Osteoblast (primary cell): ENCODE measurements at places on chromosomes 6 and 20. TPM values are rescaled to one million over a fixed set of nuclear protein-coding genes. Genes with fewer than 3 reads are reported as not detected.

SAMD10 gene
- total RNA-seq: 0.59 and 1.4 TPM in 2 replicates

GRCh38 chr20:12827816-12828385 is 180.9 kb upstream of the SPTLC3 start:
- DNase-seq: no peak

- no peak for DNase-seq
Measured at GRCh38 chr6:105562027-105562426, 159.1 kb upstream of the PREP start.

DNA sequence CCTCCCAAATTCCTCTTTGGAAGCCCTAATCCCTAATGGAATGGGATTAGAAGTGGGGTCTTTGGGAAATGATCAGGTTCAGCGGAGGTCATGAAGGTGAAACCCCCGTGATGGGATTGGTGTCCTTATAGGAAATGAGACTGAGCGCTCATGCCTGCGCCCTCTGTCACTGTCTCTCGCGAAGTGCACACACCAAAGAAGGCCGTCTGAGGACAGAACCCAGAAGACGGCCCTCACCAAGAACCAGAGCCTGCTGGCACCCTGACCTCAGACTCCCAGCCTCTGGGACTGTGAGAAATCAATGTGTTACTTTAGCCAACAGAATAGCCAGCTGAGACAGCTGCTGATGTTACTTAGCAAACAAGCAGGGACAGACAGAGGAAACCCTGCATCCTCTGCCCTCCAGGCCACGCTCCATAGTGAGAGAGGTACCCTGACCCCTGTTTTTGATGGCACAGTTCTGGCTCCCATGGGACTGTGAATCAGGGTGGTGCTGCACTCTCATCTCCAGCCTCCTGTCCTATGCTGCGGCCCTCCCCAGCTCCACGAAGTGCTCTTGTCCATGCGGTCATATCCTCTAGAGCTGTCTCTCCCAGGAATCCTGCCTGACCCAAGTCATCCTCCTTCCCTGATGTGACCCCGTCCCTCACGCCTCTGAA is 369.3 kb downstream of the ZFAND3 start:
- DNase-seq: no peak

DNA sequence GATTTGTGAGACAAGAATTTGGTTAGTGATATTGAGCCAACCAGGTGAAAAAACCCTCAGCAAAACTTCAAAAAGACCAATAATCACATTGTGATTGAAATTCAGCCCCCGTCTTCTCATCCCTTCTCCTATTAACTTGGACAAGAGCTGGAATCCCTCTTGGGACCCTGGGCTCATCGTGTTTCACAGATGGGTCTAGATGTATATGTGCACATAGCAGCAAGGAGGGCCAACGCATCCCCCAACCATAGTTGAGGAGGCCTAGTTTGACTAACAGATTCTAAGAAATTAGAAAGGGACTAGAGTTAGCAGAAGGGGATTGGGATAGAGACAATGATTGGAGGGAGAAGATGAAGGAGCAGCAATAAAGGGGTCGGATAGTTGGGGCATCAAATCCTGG is 19.8 kb upstream of the LRFN2 start:
- no peak for DNase-seq

FAM209A gene
- under 0.01 TPM in 1 of 2 replicates, not detected in the other for total RNA-seq

GSTA2 gene
- not detected in 2 replicates for total RNA-seq

ADGRB3 gene
- not detected in 2 replicates for total RNA-seq

DNA sequence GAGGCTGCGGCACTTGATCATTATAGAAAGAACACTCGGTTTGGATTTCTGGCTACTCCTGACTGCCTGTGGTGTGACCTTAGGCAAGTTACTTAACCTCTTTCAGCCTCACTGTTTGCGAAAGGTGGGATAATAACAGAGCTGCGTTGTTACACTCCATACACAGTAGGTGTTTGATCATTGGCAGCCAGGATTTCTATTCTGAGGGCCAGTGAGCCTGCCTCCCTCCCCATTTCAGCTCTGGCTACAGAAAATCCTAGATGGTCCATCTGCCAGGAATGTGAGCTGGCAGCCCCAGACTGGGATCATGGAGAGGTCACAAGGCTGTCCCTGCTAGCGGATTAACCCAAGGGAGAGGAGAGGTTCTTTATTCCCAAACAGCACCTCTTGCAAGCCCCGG is 2.7 kb downstream of the KCNB1 start:
- no peak for DNase-seq

- peak; percentile 76 for DNase-seq
Measured at GRCh38 chr6:119533603-119534279, 184.2 kb upstream of the MAN1A1 start.

DOK5 gene
- 12.7 and 14.1 TPM in 2 replicates for total RNA-seq

DNA sequence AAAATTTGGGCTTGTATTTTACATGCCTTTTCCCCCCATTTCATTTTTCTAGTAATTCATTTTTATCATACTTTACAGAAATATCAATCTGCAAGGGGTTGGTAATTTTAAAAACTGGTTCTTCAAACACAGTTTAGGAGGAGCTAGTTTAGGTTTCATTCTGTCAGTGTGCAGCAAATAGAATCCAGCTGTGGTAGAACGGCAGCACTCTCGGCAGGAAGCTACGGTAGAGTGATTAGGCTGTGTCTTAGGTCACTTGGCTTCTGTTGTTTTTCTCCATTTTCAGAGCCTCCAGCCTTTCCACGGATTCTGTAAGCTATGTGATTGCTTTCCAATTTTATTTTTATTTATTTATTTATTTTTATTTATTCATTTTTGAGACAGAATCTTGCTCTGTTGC is 32.7 kb downstream of the TLDC2 start:
- DNase-seq: no peak

GRCh38 chr6:41607736-41608135 is 30.5 kb upstream of the MDFI start:
- peak; percentile 30 for DNase-seq

MUC22 gene
- not detected in 2 replicates for total RNA-seq

DNA sequence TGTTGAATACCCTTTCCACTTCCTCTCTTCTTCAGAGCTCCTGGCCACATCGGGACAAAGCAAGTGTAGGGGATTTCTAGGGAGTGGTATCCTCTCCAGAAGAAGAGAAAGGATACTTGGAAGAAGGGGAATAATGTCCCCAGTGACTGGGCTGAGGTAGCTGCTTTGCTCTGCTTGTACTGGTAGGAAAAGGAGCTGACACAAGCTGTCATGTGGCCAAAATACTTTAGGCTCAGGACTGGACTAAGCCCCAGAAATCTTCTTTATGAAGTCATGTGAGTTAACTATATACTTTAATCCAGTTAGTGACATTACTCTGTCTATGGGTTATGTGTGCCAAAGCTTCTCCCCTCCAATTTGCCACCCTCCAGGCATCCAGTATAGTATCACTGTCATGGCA is 40.5 kb downstream of the AKIRIN2 start:
- peak; percentile 21 for DNase-seq

DNA sequence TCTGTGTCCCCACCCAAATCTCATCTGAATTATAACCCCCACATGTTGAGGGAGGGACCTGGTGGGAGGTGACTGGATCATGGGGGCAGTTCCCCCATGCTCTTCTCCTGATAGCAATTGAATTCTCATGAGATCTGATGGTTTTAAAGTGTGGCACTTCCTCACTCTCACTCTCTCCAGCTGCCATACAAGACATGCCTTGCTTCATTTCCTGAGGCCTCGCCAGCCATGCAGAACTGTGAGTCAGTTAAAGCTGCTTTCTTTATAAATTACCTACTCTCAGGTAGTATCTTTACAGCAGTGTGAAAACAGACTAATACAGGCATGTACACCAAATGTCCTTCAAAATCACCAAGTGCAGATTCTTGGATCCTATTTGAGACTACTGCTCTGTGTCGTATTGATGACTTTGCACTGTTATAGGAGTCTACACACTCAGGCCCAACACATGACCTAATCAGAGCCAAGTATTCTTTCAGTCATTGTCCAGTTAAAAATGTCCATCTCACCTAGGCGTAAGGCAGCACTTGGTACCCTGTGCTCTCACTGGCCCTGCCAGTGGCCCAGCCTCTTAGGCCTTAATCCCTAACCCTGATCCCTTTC is 52.8 kb upstream of the UST start:
- DNase-seq: no peak

DNA sequence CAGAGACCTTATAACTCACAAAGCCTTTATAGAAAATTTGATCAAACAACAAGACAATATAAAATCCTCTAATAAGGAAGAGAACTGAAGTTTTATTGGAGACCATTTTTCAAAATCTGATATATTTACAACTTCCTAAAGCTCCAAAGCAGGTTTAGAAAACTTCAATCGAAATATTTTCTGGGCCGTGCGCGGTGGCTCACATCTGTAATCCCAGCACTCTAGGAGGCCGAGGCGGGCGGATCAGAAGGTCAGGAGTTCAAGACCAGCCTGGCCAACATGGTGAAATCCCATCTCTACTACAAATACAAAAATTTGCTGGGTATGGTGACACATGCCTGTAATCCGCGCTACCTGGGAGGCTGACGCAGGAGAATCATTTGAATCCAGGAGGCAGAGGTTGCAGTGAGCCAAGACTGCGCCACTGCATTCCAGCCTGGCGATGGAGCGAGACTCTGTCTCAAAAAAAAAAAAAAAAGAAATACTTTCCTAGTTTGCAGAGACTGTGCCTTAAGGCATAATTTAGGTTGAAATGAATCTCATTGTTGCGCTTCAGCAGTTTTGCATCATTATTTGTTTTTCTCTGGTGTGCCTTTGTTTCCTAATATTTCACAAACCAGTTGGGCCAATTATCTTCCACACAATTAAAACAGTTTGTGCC is 60.6 kb upstream of the ASIP start:
- no peak for DNase-seq

TTBK1 gene
- under 0.01 TPM in 1 of 2 replicates, not detected in the other for total RNA-seq

TRAPPC3L gene
- total RNA-seq: under 0.01 and 0.29 TPM in 2 replicates

GRCh38 chr6:30732237-30732943 is 10.1 kb downstream of the FLOT1 start:
- DNase-seq: no peak

DNA sequence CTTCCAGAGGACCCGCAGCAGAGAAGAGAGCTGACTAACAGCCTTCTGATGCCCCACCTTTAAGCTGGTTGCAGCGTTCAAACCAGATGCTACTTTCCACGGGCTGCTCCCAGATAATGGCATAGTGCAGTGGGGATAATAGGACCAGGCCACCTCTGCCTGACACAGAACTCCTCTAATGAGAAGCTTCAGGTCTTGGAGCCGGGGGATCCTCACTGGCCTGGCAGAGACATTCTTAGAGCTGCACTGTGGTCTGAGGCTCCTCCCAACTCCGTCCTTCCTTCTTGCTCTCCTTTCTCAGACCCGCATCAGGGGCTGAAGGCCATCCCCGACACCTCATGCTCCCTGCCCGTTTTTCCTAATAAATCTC is 206.6 kb upstream of the MARCKS start:
- DNase-seq: no peak

NUDT3 gene
- total RNA-seq: 37.6 and 42.4 TPM in 2 replicates

GRCh38 chr20:22673467-22673866 is 89.1 kb upstream of the FOXA2 start:
- no peak for DNase-seq

SPAG4 gene
- total RNA-seq: 3.2 and 4.0 TPM in 2 replicates

DNA sequence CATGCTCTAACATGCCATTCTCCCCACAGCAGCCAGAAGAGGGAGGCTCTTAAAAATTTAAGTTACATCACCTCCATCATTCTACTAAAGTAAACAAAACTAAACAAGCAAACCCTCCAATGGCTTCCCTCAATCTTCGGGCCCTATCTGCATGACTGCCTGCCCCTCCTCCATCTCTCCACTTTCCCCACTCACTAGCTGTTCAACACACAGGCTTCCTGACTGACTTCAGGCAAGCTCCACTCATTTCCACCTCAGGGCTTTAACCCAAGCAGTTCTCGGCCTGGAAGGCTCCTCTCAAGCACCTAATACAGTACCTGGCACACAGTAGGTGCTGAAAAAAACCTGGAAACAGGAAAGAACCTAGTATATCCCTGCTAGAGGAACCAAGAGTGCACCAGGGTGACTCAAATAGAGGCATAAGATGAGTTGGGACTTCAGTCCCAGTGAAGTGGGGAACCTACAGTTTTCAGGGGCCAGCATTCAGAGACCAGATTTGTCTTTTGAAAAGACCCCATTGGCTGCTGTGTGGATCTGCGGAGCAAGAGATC is 2.8 kb downstream of the AHCY start:
- peak; percentile 76 for DNase-seq

DNA sequence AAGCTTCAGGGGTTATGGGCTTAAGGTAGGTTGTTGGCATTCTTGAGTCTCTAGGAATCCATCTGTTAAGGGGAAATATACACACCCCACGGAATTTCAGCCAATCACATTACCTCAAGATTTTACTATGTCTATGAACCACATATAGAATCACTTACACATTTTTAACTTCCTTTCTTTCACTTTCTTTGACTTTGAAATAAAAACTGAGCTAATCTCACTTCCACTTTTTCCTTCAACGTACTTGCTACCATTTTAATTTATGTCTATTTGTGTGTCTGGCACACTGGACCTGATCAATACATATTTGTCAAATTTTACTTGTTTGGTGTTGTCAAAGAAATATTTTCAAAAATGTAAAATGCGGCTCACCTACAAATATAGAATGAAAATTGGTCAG is 545.4 kb upstream of the JAG1 start:
- no peak for DNase-seq

DNA sequence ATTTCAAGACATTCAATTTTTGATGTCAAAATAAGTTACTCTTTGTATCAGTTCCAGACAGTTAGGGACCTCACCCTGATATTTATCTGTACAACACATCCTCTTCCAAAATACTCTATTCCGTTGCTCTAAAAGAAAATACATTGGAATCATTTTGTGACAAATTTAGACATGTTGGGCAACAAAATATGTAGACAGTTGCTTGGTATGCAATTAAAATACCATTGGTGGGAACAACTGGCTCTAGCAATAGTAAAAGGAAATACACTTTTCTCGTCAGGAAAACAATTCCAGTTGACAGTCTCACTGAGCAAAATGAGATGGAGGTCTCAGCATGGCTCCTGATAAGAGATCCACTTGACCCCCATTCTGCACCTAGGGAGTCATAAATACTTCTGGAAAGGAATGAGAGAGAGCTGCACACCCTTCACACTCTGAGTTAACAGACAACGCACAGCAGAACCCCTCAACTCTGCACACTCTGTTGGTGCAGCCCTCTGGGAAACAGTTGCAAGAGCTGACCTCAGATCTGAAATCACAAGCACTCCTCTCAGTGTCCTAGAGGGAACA is 171.3 kb upstream of the NT5E start:
- DNase-seq: no peak

MMS22L gene
- total RNA-seq: 10.3 and 11.9 TPM in 2 replicates

DNA sequence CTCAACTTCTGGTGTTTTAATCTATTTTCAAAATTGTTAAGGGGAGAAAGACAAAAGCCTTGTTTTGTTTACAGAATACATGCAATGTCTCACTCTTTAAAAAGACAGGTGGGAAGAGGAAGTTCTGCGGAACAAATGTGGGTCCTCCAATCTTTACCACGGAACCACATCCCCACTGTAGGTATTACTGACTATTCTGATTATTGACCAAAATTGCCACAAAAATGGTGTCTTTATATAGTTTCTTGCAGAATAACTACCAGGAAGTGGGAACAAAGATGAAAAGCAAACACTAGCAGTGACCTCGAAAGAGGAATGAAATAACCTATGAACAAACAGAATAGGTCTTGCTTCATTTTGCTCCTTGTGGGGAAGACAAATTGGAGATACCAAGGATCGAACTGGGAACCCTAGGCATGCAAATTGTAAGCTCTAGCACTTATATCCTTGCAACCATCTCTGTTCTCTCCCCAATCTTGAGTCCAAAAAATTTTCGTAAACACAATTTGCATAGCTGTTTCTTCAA is 106.7 kb downstream of the GPX5 start:
- DNase-seq: peak; percentile 21
